Left renal cortex interstitium (tissue), 4 donors: ENCODE measurements at places on chromosomes 4 and X. TPM values are rescaled to one million over a fixed set of nuclear protein-coding genes. Genes with fewer than 3 reads are reported as not detected.

The LIN54 gene
- polyA plus RNA-seq, result 14.4 TPM

The PDGFC gene
- 63.3 TPM for polyA plus RNA-seq

The KCNE5 gene
- 3.9 TPM for polyA plus RNA-seq

The CPLX1 gene
- polyA plus RNA-seq, result 3.8 TPM

The TASL gene
- polyA plus RNA-seq, result 0.72 TPM

The NLRP2B gene
- not detected for polyA plus RNA-seq

The DNAAF6 gene
- 0.08 TPM for polyA plus RNA-seq

The SLC38A5 gene
- polyA plus RNA-seq, result 4.3 TPM

The ZNF711 gene
- polyA plus RNA-seq, result 78.5 TPM

GRCh38 chr4:7439699-7440098, 5.0 kb upstream of the PSAPL1 start:
- no peak for DNase-seq

DNA sequence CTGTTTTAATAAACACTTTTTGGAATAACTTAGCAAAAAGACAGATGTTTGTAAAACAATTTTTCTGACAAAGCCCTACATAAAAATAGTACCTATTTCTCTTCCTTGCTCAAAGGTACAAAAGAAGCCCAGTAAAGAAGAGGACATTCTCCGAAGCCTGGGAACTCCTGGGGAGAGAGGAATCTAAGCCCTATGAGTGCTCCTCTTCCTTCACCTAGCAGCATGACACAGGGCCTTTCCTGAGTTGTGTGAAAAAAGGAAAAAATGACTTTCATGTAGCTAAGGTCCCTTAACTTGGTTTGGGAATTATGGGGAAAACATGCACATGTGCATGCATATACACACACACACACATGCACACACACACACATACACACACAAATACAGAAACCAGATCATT, 586.9 kb downstream of the TMA16 start:
- no peak for DNase-seq

- no peak for DNase-seq
Observed at GRCh38 chrX:106467422-106467821, 144.4 kb upstream of the RADX start.

- no peak for DNase-seq
Observed at GRCh38 chr4:74516303-74516702, 71.4 kb downstream of the AREG start.

- no peak for DNase-seq
Observed at GRCh38 chrX:5708251-5708650, 520.4 kb downstream of the NLGN4X start.

DNA sequence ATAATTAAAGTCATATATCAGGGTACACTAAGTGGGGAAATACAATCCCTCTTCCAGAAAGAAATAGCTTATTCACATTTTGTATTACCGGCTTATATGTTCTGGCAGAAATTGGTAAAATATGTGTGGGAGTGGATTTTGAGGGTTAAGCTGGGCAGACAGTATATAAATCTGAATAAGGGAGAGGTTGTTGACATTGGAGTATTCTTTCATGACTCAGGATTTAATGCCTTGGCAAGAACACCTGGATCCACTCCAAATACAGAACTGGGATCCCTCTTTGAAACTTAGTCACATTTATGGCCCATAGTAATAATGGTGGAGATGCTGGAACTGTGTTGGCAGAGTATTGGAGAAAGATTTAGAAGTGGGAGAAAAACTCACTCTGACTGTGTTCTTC, 54.3 kb upstream of the TET2 start:
- no peak for DNase-seq

- peak; percentile 38 for DNase-seq
Observed at GRCh38 chr4:139300431-139301112, 733 bp upstream of the NAA15 start.

DNA sequence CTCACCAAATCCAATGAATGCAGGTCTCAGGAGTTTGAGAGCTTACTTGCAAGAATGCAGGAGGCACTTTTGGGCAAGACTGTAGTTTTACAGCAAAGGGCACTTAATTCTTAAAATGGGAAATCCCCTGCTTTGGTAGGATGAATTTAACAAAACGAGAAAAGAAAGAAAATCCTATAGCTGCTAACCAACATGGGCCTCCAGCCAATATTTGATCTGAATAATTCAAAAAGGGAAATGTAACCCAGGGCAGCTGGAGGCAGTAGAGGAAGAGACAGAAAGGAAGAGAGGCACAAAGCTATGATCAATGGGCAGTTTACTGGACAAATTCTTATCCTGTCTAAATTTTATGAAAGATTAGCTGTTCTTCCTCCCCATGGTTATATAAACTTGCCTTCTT, 142.3 kb downstream of the SH3KBP1 start:
- DNase-seq, result no peak

- no peak for DNase-seq
Observed at GRCh38 chr4:126560794-126561193, 1072.0 kb upstream of the INTU start.

DNA sequence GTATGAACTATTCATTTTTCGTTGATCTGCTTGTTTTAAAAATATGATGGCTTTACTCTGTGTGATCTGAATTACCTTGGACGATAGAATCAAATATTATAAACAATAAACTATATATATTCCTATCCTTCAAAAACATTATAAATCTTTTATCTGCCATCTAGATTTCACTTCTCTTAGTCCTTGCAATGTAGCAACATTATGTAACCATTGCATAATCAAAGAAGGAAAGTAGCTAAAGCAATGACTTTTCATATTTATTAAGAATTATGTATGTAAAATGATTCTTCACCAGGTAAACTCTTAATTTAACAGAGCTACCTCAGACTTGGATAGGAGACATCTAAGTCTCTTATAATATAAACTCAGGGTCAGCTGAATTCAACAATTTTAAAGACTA, 210.5 kb downstream of the ADAMTS3 start:
- no peak for DNase-seq

- no peak for DNase-seq
Observed at GRCh38 chr4:7451800-7452199, 17.1 kb upstream of the PSAPL1 start.

GRCh38 chr4:90317785-90318184, 190.6 kb downstream of the CCSER1 start:
- DNase-seq, result no peak

DNA sequence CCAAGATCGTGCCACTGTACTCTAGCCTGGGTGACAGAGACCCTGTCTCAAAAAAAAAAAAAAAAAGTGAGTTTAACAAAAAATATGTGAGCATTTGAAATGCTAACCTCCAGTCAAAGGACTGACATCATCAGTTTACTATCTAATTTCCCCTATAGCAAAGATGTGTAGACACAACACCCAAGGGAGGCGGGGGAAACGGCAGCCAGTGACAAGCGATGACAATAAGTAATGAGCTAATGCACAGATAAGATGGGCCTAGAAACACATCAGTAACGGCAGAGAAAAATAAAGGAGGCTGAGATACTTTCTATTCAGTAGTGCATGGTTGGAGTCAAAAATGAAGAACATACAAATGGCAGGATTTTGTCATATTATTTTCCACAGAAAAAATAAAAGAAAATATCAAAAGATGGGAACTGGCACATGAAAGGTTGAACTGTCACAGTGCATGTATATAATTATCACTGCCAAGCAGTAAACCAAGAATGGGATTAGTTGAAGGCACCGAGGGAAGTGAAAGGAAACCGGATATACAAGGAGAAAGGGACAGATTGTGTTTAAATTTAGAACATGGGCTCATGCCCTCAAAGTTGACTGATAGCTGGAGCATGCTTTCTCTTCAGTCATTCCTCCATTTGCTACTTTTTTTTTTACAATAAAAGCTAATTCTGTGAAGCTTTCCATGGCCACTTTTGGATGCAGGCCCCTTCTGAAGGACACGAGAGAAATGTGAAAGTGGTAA, 41.8 kb downstream of the IGFBP7 start:
- DNase-seq, result no peak

DNA sequence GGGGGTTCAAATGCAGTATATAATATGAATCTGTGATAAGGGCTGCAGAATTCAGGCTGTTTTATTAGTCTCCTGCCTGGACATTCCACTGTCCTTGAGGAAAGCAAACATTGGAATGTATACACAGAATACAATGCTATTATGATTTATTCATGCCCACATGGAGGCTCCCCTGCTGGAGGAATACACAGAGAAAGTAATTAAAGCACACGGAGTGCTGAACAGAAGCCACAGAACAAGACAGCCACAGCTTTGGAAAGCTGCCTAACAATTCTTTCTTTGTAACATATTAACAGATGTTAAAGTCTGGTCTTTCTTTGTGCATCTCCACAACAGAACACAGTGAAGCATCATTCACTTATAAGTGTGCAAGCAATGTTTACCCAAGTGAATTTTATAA, 155.8 kb downstream of the ARAP2 start:
- no peak for DNase-seq

GRCh38 chrX:129006491-129006890, 516.8 kb downstream of the SMARCA1 start:
- DNase-seq, result no peak

DNA sequence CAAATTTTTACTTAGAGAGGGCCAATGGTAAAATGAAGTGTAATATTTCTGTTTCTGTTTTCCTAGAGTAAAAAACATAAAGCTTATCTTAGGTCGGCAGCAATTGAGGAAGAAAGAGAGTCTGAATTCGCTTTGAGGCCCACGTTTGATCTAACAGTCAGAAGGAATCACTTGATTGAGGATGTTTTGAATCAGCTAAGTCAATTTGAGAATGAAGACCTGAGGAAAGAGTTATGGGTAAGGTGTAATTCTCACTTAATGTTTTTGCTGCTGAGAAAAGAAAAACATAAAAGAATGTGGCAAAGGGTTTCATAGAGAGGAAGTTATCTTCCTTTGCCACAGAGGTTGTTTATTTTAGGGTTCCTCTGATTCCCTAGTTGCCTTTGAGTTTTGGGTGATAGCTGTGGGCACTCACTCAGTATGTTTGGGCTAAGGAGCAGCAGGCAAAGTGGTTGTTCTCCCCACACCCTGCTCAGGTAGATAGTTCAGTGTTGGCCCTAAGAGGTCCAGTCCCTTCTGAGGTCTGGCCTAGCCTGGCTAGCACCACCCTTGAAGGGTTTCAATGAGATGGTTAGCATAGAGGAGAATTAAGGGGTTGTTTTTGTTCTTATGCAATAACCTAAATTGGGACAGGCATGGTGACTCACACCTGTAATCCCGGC, 32.3 kb downstream of the HERC5 start:
- no peak for DNase-seq

GRCh38 chrX:118632862-118633261, 94.5 kb upstream of the IL13RA1 start:
- no peak for DNase-seq

DNA sequence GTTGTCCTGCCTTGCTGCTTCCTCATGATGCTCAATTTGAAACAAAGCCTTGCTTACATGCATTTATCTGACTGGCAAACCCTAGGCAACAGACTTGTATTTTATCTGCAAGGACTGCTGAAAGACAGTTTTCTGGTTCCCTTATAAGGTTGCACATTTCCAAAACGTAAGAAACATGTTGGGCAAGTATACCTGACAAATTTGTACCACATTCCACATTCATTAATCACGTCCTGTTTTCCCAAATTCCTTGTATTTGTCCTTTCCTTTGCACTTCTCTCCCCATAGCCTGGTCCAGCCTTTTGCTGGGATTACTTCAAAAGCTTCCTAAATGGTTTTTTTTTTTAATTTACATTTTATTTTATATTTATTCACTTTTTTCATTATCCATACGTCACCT, 310.1 kb downstream of the PPP3CA start:
- DNase-seq, result no peak
